ENCODE measurements at places on chromosomes 7 and 10. TPM values are rescaled to one million over a fixed set of nuclear protein-coding genes. Genes with fewer than 3 reads are reported as not detected.
A peak's percentile ranks its signal among the peaks of the same experiment; 100 is the strongest.

CPN1 gene
- not detected for polyA plus RNA-seq

ZNF467 gene
- polyA plus RNA-seq, result 26.9 TPM

PRF1 gene
- 2.6 TPM for polyA plus RNA-seq

GDF10 gene
- polyA plus RNA-seq, result 107 TPM

TMEM229A gene
- polyA plus RNA-seq, result 1.2 TPM

HECW1 gene
- polyA plus RNA-seq, result 2.9 TPM

NODAL gene
- 0.80 TPM for polyA plus RNA-seq

PDIA4 gene
- 176 TPM for polyA plus RNA-seq

DNA sequence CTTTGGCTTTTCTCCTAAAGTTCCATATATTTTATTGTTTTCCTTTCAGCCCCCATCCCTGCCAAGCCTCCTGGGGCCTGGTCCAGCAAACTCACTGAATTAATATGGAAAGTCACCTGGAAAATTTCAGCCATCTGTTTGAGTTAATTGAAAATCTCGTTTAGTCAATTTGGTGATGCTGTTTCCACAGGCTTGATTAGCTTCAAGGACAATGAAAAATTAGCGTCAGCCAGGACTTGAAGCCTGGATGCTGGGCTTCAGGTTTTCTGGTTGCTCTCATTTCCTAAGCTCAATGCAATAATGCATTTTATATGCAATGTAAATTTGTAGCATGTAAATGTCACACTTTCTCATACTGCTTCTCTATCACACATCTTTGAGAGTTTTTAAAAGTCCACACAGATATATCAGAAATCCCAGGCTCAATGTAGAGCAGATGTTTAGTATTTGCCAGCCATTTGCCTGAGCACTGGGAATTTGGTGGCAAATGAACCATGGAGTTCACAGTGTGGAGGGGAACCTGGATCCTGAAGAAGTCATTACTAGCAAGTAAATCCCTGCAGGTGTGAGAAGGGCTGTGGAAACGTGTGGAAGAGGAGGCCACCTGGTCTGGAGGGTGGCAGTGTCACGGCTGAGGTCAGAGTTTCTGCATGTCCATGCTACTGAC lies 228.5 kb downstream of the PAXIP1 start:
- DNase-seq, result no peak

- DNase-seq, result no peak
Observed at GRCh38 chr10:82453678-82454293, 578.8 kb downstream of the NRG3 start.

- DNase-seq, result no peak
Observed at GRCh38 chr10:132400041-132400546, 3.1 kb downstream of the PWWP2B start.

DNA sequence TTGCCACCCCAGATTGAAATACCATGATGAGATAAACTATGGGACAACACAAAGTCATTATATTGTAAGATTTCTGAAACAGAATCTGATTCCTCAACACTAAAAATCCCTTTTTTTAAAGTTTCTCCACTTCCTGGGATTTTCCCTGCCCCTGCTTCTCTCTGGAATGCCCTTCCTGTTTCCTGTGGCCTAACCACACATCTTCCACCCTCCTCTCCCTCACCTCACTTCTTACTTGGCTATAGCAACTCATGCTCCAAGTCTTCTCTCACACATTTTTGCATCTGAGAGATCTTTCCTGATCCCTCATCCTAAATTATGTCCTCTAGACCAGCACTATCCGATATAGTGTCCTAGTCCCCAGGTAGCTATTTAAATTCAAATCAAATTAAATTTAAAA lies 4.1 kb upstream of the RELN start:
- DNase-seq, result no peak

- DNase-seq, result no peak
Observed at GRCh38 chr10:46247808-46248569, 38.8 kb upstream of the ANTXRL start.

- no peak for DNase-seq
Observed at GRCh38 chr7:117205873-117206272, 117.0 kb downstream of the WNT2 start.

- no peak for DNase-seq
Observed at GRCh38 chr7:55975988-55976633, 11.7 kb downstream of the NIPSNAP2 start.

GRCh38 chr7:105713488-105714465 lies 132.5 kb upstream of the EFCAB10 start:
- no peak for DNase-seq

GRCh38 chr10:59907918-59908807 lies 1.8 kb upstream of the CCDC6 start:
- DNase-seq, result peak; percentile 89

- no peak for DNase-seq
Observed at GRCh38 chr10:119243488-119243887, 36.1 kb downstream of the GRK5 start.
